ENCODE measurements at places on chromosomes 3 and 15.
A peak's percentile ranks its signal among the peaks of the same experiment; 100 is the strongest.

DNA sequence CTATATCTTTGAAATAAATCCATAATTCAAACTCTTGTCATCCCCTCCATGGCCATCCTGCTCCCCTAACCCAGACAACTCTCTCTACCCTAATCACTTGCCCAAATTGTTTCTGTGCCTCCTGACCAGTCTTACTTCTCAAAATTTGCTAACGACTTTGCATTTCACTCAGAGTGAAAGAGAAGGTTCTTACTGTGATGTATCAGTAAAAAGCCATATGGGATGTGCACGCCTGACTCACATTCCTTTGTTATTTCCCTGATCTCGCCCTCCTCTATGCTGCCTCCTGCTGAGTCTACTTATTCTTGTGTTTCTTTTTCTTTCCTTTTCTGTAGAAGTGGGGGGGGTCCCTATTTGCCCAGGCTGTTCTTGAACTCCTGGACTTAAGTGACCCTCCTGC, 487.2 kb upstream of the FRG2C start:
- no peak for DNase-seq

DNA sequence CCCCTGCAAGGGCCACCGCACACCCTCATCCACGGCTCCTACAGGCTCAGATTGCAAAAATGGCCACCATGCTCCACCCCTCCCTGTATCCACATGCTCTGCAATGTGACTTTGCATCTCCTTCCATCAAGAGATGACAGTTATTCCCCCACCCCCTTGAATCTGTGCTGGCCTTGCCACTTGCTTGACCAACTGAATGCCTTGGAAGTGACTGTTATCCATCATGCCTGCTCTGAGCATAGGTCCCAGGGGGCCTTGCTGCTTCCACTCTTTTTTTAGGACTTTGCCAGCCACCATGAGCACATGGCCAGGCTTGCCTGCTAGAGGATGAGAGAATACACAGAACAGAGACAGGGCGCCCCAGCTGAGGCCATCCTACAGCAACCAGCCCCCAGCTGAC, 13.6 kb downstream of the HAPLN3 start:
- no peak for DNase-seq

DNA sequence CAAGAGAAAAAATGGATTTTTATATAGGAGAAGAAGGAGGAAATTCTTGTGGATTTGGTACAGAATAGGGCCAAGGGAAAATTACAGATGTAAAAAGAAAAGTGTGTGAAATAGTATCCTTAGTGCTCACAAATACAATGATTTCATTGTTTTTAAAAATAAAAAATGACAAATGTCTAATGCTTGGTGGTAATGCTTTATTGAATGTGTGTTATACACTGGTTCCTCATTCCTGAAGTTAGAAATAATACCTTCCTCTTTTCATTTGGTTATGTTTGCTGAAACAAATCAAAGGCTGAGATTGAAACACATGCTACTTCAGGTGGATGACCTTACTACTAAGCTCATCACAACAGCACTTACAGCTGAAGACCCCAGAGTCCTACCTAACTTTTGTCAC, 37.7 kb upstream of the CCR2 start:
- no peak for DNase-seq

DNA sequence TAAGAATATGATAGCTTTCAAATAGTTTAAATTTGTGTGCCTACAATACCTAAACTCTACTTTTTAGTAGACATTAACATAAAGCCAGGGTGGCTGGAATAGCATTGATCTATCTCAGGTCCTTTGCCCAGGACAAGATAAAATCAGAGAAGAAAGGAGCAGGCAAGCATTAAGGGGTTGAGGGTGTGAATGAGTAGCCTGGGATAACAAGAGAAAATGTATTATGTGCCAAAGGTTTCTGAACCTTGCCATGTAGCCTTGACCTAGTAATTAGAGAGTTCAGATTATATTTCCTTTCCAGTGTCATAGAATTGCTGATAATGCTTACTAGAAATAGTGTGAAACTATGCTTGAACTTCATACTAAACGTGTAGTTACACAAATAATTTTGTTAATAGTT, 22.9 kb downstream of the ATP11B start:
- DNase-seq, result no peak

DNA sequence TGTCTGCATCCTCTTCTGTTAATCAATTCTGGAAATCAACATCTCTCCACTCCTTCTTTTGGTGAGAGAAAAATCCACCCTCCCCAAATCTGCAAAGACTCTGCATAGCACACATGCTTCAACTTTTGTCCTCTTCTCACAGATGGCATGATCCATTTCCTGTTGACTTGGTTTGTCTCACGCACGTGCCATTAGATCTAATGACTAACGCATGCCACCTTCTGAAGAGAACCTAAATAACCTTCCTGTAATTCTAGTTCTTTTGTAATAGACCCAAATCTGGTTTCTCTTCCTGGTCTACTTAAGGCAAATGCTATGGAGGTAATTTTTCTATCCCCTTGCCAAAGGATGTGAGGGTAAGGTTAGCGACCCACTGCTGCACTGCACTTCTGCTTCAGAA, 51.0 kb upstream of the ATOSA start:
- DNase-seq, result no peak

GRCh38 chr3:150761831-150762661, 923 bp downstream of the SIAH2 start:
- DNase-seq, result peak; percentile 77

DNA sequence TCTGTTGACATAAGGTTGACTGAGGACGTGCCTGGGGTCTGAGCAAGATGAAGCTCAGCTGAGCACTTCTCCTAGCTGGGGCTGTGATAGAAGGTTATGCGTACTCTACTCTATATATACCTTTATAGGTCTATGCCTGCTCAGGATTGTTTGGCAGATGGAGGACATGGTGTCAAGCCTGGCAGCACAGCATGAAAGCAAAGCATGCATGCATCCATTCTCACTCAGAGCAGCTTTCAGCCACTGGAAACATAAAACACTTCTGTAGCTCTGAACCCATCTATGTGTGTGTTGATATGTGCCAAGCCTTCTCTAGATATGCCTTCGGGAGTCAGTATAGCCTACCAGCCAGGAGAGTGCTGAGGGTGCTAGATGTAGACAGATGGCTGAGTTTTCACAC, 142.3 kb upstream of the NUDT16 start:
- DNase-seq, result no peak

DNA sequence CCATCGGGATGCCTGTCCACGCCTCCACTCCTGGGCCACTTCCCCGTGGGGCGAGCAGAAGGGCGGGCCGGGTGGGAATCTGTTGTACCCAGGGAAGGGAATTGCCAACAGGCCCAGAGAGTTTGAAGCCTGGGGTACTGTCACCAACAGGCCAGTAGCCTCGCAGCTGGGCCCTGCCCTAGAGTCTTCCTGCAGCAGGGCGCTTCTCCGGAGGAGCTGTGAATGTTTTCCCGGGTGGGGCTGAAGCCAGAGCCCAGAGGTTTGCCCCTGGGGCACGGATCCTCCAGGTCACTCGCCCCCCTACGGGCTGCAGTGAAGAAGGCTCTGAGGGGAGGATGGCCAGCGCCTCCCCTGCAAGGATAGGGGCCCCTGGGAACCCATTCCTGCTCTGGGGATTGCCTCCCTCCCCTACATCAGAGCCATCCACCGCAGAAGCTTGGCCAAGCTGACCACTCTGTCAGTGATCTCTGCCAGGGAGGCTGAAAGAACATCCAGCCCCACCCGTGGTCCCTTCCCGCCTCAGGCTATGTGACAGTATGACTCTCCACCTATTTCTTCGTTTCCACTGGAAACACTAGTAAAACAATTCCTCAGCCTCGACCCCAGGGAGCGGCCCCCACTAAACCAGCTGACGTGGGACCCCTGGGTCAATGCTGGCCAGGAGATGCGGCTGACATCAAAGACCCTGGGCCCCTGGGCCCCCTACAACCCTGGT, 16.8 kb downstream of the CIDEC start:
- no peak for DNase-seq

DNA sequence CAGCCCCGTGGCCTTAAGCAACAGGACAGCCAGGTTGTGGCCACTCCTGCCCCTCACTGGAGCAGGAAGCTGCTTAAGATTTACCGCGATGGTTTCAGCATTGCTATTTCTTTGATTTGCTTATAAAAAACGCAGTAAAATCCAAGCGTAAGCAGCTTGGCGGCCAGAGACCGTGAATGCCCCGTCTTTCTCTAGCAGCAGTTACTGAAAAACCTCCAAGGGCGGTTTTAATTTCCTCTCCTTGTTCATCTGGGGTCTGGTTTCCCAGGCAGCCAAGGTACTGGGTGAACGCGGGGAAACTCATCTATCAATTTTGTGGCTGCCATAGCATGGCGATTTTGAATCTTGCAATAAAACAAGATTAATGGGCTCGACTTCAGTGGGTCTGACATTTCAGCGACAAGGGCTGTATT, 130.3 kb downstream of the MINAR1 start:
- no peak for DNase-seq

- DNase-seq, result no peak
These were observed 90.5 kb downstream of the IGF1R start for GRCh38 chr15:98738689-98739401.

- no peak for DNase-seq
These were observed 323.8 kb upstream of the DNAJC19 start for GRCh38 chr3:181313335-181313734.

DNA sequence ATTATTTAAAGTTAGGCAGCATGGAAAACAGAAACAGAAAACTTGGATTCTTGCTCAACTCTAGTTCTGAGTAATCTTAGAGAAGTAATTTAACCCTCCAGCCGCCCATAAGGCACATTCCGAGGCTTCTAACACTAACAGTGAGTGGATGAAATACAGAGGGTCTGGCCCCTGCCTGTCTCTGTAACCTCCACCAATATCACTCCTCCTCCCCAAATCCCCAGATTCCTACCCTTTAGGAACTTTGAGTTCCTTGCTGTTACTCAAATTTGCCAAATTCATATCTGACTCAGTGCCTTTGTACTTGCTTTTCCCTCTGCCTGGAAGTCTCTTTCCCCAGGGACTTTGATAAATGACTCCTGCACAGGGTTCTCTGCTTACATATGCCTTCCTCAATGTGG, 112.5 kb upstream of the TGFBR2 start:
- DNase-seq, result no peak

GRCh38 chr15:20340931-20341661, 200.5 kb downstream of the GOLGA6L6 start:
- DNase-seq, result peak; percentile 94

- no peak for DNase-seq
These were observed 404.4 kb upstream of the KCNMB2 start for GRCh38 chr3:178131801-178132200.

- DNase-seq, result peak; percentile 51
These were observed 34.0 kb upstream of the LEKR1 start for GRCh38 chr3:156792114-156792513.

GRCh38 chr3:127745656-127746399, 73.1 kb downstream of the ABTB1 start:
- no peak for DNase-seq

- no peak for DNase-seq
These were observed 8.6 kb upstream of the CACNA1D start for GRCh38 chr3:53485675-53486403.

GRCh38 chr15:29805043-29805707, 17.1 kb downstream of the TJP1 start:
- DNase-seq, result peak; percentile 67

DNA sequence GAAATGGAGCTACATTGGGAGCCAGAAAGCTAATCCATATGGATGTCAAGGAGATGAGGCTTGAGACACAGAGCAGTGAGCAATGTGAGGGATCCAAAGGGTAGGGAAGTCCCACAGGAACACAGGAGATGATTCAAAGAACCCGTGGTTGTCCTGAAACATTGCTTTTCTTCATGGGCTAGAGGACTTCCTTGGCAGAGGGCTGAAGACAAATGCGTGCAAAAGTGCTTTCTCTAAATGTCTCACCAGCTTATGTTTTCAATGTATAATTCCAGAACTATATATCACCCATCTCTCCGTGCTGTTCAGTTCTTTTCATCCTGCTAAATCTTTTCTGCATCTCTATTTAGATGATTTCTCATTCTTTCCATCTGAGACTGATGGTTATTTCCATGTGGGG, 46.0 kb upstream of the GOLGA8A start:
- no peak for DNase-seq

GRCh38 chr3:39088456-39088855, 19.0 kb downstream of the GORASP1 start:
- no peak for DNase-seq

DNA sequence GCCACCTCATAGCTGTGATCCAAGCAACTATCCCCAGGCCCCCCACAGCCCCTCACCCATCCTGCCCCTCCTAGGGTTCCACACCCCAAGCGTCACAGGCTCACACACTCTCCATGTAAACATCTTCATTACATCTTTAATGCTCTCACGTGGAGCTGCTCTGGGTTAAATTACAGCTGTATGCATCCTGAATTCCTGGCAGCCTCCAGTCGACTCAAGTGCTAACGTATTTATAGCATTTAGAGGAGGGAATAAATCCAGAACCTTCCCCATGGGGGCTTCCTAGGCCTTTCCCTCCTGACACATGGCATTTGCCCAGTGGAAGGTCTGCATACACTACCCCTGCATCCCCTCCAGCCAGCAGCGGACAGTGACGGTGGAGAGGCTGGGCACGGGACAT, 9.6 kb downstream of the C3orf18 start:
- DNase-seq, result no peak

GRCh38 chr15:81485806-81486205, 111.8 kb upstream of the TMC3 start:
- DNase-seq, result no peak

DNA sequence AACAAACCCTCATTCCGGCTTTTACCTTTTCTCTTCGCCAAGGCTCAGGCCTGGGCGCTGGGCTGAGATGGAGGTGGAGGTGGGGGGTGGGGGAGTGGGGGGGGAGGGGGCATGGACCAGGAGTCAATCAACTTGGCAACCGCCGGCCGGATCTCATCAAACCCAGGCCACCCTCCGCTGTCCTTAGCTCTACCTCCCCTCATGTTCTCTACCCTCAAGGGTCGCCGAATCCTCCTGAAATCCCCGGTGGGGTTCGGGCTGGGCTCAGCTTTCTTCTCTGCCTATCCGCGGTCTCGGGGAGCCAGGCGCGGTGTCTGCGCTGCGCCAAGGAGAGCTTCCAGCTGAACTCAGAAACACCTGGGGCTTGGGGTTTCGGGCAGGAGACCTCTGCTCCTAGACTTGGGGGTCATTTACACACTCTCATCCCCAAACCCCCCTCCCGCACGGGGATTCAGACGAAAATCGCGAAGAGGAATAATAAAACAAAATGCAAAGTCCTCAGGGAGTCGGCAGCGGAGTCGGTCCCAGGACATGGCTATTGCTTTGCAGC, 2.5 kb downstream of the ONECUT1 start:
- DNase-seq, result no peak

DNA sequence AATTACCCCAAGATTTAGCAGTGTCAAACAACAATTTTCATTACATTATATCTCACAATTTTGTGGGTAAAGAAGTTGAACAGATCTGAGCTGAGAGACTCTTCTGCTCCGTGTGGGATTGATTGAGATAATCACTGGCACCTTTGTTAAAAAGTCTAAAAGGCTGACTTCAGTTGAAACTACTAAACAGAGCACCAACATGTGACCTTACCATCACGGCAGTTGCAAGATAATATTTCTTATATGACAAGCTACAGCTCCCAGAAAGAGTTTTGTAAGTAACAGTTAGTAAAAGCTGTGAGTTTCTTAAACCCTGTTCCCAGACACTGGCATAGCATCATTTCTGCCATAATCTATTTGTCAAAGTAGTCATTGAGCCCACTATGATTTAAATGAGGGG, 25.0 kb downstream of the CGGBP1 start:
- no peak for DNase-seq

- no peak for DNase-seq
These were observed 677.0 kb downstream of the PLOD2 start for GRCh38 chr3:145483992-145484391.

- DNase-seq, result no peak
These were observed 856 bp downstream of the ZBTB38 start for GRCh38 chr3:141368925-141369794.

- DNase-seq, result peak; percentile 93
These were observed 2.9 kb downstream of the PHGR1 start for GRCh38 chr15:40353697-40354096.

- no peak for DNase-seq
These were observed 35.4 kb downstream of the EHD4 start for GRCh38 chr15:41936649-41937567.

All from left lobe of liver (tissue), 2 donors.